CD4-positive, alpha-beta T cell treated with Interleukin-2 at 100 ng/mL for 4 hours (primary cell): ENCODE measurements at places on chromosomes 2 and 18.

DNA sequence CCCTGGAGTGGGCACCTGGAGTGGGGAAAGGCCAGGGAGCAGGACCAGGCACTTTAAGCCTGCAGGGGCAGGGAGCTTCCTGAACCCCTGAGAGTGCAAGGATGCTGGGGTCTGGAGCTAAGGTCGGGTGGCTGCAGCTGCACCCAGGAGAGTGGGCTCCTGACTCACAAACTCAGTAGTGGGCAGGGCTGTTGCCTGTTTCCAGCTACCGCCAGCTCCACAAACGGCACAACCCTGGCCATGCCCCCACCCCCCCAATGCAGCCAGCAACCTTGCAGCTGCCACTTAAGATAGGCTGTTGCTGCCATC lies 688.8 kb downstream of the NYAP2 start:
- DNase-seq, result no peak

GRCh38 chr18:11324510-11324909 lies 175.1 kb upstream of the PIEZO2 start:
- no peak for DNase-seq

GRCh38 chr2:128664499-128664971 lies 345.9 kb upstream of the HS6ST1 start:
- DNase-seq, result no peak

GRCh38 chr2:155203178-155203577 lies 504.7 kb downstream of the KCNJ3 start:
- DNase-seq, result no peak

- no peak for DNase-seq
Measured at GRCh38 chr2:1673160-1673944, 71.0 kb downstream of the PXDN start.

GRCh38 chr2:5454051-5454390 lies 238.2 kb upstream of the SOX11 start:
- no peak for DNase-seq

GRCh38 chr2:46720592-46721185 lies 194.9 kb downstream of the MCFD2 start:
- DNase-seq, result no peak

DNA sequence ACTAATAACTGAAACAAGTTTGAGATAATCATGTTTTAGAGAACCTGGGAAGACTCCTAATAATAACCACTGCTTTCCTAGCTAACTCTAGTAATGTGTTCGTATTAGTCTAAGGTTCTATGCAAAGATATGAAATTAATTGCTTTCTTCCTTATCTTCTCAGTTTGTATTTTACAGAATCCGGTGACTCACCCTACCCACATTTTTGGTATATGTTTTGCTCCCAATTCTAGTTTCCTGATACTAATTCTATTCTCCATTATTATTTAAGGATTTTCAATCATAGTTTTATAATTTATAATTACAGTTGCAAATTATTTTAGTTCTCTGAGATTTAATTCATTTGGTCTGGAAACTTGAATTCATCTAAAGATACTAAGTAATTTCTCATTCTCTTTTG lies 394.6 kb upstream of the SETBP1 start:
- DNase-seq, result no peak
